ENCODE measurements at places on chromosomes 3 and 15.

DNA sequence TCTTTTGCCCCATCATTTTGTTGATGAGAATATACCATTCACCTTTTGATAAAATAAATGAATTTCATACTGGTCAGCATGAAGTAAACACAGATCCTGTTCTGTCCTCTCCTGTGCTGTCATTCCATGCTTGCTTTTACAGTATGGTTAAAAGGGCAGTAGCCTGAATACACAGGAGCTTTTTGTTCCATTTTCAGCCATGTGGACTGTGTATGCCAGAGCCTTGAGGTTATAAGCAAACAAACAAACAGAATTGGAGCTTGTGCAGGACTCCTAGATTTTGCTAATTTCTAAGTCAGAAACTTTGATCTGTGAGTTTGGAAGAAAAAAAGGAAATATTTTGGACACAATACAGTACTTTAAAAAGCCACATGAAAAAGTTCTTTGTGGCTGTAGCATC lies 91.9 kb downstream of the LRRC28 start:
- DNase-seq = no peak

DNA sequence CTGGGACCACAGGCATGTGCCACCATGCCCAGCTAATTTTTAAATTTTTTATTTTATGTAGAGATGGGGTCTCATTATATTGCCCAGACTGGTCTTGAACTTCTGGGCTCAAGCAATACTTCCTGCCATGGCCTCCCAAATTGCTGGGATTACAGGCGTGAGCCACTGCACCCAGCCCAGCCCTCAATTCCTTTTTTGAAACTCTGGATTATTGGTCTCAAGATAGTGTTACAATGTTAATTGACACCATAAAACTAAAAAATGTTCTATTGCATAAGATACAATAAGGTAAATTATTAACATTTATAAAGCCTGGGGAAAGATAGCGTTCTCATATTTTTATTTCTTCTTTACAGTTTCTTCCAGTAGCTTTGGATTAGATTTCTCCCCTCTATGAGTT lies 3.9 kb upstream of the NFKBIZ start:
- no peak for DNase-seq

DNA sequence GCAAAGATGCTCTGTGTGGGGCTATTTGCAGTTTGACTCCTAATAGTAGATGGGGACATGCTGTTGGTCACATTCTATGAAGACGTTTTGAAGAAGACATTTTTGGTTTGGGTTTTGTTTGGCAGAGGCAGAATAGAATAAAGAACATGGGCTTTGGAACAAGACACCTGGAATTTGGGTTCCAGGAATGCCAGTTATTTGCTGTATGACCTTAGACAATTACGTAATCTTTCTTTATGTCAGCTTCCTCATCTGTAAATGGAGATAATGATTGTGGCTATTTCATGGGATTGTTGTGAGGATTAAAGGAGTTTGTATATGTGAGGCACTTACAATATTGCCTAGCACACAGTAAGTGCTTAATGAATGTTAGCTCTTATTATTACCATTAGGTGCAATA lies 91.6 kb downstream of the MESD start:
- DNase-seq = no peak

DNA sequence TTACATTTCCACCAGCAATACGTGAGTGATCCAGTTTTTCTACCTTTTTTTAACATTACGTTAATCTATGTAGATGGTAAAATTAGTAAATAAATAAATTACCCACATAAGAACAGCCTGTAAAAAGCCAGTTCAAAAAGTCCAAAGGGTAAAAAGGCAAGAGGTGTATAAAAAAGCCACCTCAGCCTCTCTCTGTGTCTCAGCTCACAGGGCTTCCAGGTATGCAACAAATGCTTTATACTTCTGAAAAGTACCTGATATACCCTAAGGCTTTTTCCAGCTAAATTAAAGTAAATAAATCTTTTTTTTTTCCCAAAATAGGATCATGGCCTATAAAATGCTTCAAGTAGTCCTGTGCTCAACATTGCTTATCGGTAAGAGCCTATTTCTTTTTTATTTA lies at the start of gene C3orf85:
TSS of gene C3orf85 (plus strand) at position 197 of the 400 bp plus-strand sequence. CDS start at position 326, 129 bp downstream.
- no peak for DNase-seq
